Stimulated activated CD4-positive, alpha-beta T cell treated with anti-CD3 and anti-CD28 coated beads, Interleukin-1b, Interleukin-23, amount 100 ng/mL, for 24 hours (primary cell): ENCODE measurements at places on chromosomes 2 and 18.

DNA sequence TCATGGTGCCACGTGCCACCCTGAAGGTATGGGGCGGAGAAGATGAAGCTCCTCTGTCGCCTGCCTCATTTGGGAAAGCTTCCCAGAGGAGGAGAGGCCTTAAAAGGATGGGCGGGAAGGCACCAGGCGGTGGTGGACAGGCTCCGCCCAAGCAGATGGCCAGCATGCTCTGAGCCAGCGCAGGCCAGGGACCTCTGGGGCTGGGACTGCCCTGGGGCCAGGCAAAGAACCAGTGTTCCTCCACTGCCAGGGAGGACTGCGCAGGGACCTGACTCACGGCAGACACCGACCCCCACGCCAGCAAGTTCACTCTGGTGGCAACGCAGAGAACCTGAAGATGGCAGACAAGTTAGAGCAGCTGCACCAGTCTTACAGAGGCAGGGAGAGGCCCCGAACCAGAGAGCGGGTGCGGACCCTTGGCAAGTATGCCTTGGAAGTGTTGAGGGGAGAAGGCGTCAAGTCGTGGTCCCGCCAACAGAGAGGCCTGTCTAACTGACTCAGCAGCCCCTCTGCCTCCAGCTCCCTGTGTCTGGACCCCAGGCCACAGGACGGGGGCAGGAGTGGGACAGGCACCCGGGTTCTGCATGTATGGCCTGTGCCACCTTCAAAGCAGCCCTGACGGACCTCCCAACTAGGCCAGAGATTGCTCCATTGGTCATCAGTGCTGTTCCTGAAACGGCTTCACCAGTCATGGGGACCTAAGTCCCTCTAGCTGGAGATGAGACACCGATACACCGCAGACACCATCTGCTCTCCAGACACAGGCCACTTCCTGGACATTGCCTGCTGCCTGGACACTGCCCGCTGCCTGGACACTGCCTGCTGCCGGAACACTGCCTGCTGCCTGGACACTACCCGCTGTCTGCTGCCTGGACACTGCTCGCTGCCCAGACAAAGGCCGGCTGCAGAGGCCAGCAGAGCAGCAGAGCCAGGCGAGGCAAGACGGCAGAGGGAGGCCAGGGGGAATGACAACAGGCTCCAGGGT is 124.7 kb downstream of the HDAC4 start:
- no peak for DNase-seq

- DNase-seq: no peak
These were observed 85.1 kb downstream of the CTAGE1 start for GRCh38 chr18:22332590-22332989.

GRCh38 chr2:229980431-229981184 is 58.3 kb downstream of the FBXO36 start:
- DNase-seq: no peak

- DNase-seq: no peak
These were observed 33.5 kb downstream of the PNO1 start for GRCh38 chr2:68190991-68191731.

GRCh38 chr2:39246382-39246980 is 2.7 kb upstream of the CDKL4 start:
- DNase-seq: no peak

DNA sequence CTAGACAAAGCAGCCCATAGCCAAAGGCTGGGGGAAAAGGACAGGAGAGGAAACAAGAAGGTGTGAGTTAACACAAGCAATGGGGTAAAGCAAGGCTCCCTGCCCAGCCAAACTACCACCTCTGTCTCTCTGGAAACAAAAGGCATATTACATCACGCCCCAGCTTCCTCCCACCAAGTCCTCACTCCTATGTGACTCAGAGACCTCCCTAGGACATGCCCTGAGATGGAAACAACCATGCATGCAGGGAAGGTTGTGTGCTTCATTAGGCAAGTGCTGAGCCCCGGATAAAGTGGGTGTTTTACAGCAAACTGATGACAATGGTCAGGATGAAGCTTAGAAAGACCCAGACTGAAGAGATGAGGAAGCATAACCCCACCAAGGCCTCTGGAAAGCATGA is 9.0 kb upstream of the ATRAID start:
- DNase-seq: no peak

GRCh38 chr2:54206596-54206995 is 49.4 kb downstream of the TSPYL6 start:
- DNase-seq: no peak

GRCh38 chr2:44197816-44198215 is 29.1 kb downstream of the PPM1B start:
- no peak for DNase-seq

DNA sequence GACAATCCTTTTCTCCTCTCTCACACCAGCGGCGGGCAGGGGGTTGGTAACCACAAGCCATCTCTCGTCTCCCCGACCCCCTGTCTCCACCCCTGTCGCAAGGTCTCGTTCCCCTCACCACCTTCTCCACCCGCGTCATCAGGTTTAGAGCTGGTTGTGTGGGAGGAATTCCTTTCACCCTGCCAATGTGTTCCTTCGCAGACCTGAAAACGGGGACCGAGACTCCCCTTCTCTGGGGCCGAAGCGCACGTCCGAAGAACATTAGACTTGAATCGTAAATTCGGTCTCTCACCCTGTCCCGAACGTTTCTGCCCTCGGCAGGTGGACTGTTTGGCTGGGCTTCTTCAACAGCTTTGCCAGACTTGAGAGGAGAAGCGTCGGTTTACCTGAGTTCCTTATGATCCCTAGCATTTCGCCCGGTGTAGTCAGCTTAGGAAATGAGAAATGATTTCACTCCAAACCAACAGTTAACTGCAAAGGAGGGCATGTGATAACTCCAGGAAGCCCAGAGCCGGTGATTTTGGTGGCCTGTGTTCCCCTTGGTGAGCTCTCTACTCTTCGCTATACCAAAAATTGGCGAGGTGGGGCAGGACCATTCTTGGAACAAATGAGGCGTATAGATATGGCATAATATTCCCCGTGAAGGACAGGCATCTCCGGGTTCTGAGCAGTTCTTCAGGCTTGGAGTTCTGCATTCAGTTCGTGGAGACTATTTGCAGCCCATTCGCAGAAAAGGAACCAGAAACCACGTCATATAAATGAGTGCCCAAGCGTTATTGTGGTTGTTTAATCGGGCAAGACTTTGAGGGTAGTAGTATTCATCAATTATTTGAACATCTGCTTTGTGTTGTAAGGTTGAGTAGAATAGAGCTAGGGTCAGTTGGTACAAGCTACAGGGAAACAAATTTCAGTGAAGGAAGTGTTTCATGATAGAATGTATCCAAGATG is 694 bp downstream of the CFAP36 start:
- peak; percentile 8 for DNase-seq

GRCh38 chr2:111884592-111884964 is 585 bp upstream of the ANAPC1 start:
- no peak for DNase-seq

GRCh38 chr18:62287781-62288664 is 37.1 kb upstream of the TNFRSF11A start:
- DNase-seq: no peak

DNA sequence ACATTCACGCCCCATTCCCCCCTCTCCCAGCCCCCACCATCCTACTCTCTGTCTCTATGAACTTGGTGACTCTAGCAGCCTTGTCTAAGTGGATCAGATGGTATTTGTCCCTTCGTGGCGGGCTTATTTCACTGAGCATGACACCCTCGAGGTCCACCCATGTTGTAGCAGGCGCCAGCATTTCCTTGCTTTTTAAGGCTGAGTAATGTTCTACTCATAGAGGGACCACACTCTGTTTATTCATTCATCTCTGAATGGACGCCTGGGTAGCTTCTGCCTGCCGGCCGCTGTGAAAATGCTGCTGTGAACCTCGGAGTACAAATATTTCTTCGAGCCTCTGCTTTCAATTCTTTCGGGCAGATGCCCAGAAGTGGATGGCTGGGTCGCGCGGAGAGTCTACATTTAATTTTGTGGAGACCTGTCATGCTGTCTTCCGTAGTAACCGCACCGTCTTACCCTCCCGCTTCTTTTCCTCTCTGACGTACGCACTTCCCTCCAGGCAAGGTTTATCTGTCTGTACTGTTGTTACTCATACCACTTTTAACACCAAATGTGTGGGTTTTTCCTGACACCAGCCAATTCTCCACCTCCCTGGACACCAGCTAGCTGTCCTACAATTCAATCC is 5.6 kb downstream of the CROCC2 start:
- no peak for DNase-seq

GRCh38 chr2:176491172-176491904 is 222.1 kb downstream of the MTX2 start:
- no peak for DNase-seq

DNA sequence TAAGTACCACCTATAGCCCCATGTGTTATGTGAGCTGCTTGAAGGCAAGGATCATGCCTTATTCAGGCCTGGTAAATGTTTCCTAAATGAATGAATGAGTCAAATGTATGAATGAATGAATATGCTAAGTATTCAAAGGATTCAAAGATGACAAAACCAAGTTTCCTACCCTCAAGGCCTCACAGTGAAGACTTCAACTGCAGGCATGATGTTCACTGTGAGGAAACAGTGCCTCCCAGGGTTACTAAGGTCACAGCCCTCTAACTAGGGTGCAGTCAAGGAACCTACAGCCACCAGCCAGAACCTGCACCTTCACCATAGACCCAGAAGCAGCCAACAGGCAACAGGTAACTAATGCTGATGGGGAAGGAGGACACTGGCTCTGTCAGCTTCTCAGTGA is 69.3 kb downstream of the SUMO1 start:
- no peak for DNase-seq
